Activated naive CD8-positive, alpha-beta T cell treated with anti-CD3 and anti-CD28 coated beads, Interleukin-2, amount 50 U/mL, for 16 hours (primary cell): ENCODE measurements at places on chromosomes 6 and 20.

- no peak for DNase-seq
These were observed 6.7 kb downstream of the TULP1 start for GRCh38 chr6:35505999-35506412.

DNA sequence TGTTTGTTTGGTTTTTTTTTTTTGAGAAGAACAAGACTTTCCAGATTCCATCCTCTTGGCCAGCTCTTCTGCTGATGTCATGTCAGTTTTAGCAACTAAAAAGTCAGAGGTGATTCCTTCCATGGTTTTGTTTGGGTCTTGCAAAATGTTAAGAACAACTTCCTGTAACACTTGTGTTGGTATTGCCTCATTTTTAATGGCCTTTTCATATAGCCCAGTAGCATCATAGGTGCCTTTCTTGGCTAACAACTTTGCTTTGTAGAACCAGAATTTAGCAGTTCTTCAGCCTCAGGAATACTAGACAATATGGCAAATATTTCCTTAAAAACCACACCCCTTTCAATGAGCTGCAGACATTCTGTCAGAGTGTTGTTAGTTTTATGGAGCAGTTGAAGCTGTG lies 99.5 kb upstream of the SIRPG start:
- no peak for DNase-seq

DNA sequence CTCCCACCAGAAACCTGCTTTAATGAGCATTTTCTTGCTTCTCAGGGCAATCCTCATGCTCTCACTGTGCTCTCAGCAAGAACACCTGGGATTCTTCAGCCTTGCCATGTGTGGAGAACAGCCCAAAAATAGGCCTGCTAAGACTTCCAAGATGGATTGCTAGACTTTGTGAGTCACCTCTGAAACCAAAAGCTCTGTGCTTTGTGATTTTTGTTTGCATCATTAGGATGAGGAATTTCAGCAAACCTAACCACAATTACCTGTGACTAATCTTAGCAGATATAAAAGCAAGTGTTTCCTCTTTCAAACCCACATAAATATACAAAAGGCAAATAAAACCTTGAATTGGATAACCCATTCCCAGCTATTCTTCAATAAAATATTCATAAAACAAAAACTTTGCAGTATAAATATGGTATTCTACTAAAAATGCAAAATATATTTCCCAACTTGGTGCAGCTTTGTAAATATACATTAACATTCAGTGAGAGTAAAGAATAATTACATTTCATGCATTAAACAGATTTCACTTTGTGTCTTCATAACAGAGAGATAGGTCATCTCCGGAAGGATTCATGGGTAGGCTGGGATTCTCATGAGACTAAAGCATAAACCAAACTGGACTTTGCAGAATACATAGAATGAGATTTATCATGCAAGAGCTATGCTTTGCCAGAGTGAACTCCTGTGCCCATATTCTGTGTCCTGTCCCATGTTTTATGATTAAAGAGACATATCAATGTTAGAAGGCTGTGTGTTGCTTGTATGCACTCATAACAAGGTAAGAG lies 33.5 kb downstream of the TPBG start:
- DNase-seq = no peak

DNA sequence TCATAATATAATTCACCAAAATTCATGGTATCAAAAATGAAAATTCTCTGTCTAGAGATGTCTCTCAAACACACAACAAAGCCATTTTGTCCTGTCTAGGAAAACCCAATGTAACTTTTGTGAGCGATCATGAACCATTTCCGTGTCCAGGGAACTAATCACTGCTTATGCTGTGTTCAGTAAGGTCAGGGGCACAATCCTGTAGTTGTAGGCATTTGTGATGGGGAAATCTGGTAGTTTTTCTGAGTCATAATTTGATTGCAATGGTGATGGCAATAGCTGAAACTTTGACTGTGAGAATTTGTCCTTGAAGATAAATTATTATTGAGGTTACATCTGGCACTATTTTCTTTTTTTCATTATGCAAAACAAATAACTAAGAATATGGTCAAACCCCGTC lies 21.0 kb upstream of the GCLC start:
- no peak for DNase-seq

GRCh38 chr6:13420269-13420668 lies 67.1 kb downstream of the GFOD1 start:
- no peak for DNase-seq

DNA sequence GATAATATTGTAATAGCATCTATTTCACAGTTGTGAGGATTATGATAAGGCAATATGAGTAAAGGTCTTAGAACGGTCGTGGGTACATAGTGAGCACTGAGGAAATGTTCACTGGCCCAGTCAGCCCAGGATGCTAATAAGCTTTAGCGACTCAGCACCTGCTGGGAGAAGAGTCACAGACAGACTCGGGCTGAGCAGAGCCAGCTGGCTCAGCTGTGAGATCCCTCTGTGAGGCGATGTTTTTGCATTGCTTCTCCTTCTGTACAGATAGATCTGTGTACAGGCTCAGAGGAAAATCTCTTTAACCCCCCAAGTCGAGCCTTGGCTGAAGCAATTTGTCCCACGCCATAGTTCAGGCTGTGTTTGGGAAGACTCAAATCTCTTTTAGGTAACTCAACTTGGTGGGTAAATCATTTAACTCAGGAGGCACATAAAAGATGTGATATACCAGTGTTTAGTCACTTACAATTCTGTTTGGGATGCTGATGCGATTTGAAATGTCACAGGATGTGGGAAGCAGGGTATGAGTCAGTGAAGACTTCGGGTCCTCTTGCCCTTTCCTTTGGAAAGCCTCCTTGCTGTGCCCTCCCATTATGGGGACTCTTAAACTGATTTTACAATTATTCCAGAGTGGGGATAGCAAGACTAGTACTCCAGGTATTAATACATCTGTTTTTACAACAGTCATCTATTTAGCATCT lies 53.1 kb downstream of the PHACTR1 start:
- DNase-seq = no peak

DNA sequence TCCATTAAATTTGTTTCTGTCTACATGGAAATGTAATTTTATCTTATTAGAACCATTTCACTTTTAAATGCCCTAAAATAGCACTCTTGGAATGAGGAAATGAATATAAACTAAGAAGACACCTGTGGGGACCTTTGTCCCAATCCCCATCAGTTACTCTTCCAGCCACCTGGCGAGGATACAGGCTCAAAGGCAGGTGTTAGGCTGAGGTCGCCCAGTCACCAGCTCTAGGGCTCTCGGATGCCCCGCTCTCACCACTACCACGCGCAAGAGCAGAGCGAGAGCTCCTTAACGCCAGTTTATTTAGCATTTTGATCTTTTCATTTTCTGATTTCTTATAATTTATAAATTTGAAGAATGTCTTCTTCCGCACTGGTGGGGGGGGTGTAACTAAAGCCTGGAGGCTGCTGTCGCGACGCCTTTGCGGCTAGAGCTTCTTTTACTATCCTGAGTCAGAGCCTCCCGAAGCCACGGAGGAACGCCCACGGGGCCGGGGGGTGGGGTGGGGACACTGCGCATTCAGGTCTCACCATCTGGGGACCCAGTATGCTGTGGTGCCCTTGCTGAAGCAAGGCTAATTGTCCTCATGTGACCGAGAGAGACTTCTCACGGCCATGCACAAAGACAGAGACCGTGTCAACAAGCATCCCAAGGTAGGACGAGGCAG lies 38.7 kb upstream of the AFDN start:
- no peak for DNase-seq

GRCh38 chr6:54097753-54098152 lies 13.5 kb upstream of the MLIP start:
- DNase-seq = no peak

- DNase-seq = no peak
These were observed 12.0 kb upstream of the TFAP2A start for GRCh38 chr6:10426781-10427279.

DNA sequence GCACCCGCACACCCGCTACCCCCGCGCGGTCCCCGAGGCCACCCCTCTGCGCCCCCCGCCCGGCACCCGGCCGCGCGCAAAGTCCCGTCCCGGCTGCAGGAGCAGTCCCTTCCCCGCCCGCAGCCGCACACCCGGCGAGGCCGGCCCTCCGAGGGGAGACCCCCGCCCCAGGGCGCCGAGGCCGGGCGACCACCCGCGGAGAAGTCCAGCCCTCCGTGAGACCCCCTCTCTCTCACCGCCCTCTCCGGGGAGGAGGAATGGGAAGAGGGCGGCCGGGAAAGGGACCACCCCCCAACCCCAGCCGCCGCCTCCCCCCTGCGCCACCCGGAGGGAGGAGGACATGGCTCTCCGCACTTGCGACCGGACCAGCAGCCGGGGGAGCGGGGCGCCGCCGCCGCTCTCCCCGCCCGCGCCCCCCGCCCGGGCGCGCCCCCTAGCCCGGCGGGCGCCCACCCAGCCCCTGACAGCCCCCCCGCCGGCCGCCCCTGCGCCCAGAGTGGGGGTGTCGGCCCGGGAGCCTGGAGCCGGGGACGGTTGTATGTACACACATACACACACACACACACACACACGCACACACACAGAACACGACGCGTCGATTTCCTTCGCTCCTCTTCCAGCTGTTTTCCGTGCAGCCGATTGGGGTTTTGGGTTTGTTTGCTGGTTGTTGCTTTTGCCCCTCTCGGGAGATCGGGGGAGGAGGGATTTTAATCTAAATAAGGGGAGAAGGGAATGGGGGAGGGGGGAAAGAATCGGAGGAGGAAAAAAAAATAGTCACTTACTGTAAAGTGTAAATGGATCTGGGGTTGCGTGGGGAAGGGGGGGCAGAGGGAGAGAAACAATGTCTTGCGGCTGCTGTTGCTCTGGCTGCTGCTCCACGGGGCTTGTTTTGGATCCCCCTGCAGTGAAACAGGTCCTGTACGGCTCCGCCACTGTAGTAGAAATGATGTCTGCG lies at the start of gene ATXN1:
ATXN1 (minus strand) TSS at position 945 of the 955 bp plus-strand sequence.
- no peak for DNase-seq

GRCh38 chr6:3307436-3307835 lies 48.7 kb downstream of the PSMG4 start:
- no peak for DNase-seq

- no peak for DNase-seq
These were observed 378.9 kb downstream of the PREX1 start for GRCh38 chr20:48448666-48449600.

GRCh38 chr20:56347628-56348304 lies 11.0 kb upstream of the FAM210B start:
- no peak for DNase-seq

DNA sequence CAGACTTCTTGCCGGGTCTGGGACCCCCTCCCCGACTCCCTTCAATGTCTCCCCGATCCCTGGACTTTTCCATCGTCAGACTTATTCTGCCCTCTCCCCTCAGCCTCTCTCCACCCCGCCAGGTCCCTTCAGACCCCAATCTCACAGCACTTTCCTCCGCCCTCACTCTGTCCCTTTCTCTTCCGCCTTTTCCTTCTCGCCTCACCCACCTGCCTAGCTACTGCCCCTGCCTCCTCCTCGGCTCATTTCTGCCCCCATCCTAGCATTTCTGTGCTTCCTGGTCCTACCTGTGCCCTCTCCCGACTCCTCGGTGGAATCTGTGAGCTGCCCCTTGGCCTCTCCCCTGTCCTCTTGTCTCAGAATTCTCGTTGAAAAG lies 616 bp downstream of the CHMP4B start:
- DNase-seq = no peak

DNA sequence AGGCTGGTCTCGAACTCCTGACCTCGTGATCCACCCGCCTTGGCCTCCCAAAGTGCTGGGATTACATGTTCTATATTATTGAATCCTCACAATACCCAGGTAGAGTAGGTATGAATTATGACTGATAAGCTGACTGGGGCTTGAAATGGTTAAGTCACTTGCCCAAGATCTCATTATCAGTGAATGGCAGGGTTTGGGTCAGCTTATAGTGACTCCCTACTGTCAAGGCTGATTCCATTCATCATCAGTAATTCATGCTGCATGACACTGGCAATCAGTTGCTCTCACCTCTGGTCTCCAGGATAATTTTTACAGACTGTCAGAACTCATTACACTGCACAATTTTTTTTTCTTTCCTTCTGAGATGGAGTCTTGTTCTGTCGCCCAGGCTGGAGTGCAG lies 127.6 kb downstream of the KIF13A start:
- no peak for DNase-seq

DNA sequence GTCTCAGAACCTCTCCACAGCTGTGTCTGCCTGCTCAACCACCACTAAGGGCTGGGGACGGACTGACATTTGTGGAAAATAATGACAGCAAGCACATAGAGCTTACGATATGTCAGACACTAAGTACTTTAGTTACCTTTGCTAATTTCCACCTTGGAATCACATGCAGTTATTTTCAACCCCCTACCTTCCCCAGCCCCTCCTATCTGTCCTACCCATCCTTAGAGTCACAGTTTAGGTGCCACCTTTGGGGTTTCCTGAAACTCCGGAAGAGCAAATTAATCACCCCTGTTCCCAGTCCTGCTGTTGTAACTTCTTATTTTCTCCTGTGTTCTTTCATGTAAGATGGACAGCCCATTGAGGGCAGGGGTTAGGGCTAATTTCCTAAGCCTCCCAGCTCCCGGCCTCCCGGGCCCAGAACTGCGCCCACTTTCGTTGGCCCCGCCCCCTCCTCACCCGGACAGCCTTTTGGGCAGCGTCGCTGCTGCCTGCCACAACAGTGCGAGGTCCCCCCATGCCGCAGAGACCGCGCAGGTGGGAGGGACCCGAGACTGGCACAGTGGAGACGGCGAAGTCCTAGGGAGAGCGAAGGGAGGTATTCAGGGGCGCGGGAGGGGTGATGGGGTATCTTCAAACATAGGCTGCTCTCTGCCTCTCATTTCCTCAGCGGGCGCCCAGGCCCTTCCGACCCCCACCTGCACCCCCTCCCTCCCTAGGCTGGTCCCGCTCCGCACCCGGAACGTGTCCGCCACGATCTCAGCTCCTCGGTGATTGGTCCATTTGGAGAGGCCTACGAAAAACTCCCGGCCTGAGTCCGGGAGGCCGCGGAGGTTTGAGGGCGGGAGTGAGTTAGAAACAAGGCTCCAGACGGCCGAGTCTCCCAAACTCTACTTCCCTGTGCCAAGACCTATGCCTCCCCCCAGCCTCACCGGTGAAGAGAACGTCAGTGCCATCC lies 1.1 kb downstream of the DDAH2 start:
- DNase-seq = no peak

DNA sequence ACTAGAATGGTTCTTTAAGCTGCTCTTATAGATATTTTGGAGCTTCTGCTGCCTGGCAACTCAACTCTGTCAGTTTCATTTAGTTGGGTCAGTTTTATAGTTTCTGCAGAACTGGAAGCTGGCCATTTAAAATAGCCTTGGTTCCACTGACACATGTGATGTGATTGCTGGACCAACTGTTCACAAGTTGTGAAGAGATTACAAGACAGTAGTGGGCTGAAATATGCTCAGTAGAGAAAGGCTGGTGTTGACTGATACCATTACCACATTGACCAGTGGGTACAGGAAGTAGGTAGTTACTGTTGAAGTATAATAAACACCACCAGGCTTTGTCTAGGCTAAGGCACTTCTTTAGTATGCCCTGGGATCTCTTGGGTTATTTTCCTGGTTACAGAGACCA lies 39.0 kb downstream of the BCKDHB start:
- no peak for DNase-seq

DNA sequence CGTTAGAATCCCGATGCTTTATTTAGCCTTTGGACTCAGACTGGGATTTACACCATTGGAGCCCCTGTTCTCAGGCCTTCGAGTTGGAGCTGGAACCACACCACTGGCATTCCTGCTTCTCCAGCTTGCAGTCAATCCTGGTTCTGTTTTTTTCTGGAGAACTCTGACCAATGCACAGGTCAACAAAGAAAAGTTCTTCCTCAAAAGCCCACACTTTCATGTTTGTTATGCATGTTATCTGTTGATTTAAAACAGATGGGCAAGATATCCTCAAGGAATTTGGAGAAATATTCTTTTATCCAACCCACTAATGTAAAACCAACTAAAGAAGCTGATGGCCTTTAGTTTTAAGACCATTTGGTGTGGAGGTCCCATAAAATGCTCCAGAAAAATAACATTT lies 205.7 kb downstream of the ANKRD60 start:
- no peak for DNase-seq

GRCh38 chr6:98974309-98974708 lies 26.6 kb upstream of the FBXL4 start:
- no peak for DNase-seq
